Activated CD4-positive, alpha-beta T cell treated with anti-CD3 and anti-CD28 coated beads for 1 hour (primary cell): ENCODE measurements at places on chromosomes 2 and 18.

DNA sequence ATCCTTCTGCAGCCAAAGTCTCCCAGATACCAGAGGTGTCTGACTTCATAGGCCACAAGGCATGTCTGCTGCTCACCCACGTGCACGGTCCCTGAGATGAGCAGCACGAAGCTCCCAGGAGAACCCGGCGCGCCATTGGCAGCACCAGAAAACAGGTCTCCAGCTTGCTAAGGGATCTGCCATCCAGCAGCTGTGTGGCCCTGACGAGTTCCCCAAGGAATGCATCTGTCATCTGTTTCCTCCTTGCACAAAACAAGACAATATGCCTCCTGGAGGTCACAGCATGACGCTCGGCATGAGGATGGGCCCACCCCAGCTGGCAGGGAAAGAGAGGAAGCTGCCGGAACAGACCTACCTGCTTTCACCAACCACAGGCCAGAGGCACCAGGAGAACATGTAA, 29.2 kb downstream of the HS6ST1 start:
- no peak for DNase-seq

- no peak for DNase-seq
These were observed 258.1 kb upstream of the RAB12 start for GRCh38 chr18:8351161-8351560.

DNA sequence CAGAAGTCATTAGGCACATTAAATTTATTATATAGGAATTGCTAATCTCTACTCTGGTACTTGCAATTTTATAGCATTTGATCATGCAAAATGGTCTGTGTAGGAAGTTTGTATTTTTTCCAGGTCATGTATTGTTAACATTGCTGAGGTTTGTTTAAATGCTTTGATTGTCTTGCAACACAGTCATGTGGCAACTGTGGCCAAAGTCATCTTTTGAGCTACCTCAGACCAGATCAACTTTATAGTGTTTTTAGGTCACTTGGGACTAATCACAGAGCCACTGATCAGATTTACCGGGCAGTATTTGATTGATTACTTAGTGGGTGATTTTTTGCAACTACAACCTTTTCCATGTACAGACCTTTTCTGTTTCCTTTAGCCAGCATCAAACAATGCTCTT, 3.7 kb downstream of the SERPINB5 start:
- DNase-seq = no peak

- DNase-seq = no peak
These were observed 109.7 kb downstream of the NOL4 start for GRCh38 chr18:34114996-34115395.

DNA sequence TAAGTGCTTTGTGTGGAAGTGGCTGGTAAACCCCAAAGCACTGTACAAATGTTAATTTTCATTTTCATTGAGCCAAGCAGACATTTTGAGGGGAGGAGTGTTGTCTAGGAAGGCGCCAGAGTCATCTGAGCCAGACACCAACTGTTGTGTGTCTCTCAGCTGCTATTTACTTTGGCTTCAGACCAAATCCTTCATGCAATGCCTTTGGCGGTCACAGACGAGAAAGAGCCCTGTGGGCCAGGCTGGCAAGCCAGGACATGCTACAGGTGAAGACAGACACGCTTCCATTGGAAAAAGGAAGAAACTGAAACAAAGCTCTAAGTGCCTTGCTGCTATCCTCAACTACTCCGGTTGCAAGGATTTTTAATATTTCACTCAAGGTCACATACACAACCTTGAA, 115.4 kb upstream of the CDC42EP3 start:
- DNase-seq = no peak

DNA sequence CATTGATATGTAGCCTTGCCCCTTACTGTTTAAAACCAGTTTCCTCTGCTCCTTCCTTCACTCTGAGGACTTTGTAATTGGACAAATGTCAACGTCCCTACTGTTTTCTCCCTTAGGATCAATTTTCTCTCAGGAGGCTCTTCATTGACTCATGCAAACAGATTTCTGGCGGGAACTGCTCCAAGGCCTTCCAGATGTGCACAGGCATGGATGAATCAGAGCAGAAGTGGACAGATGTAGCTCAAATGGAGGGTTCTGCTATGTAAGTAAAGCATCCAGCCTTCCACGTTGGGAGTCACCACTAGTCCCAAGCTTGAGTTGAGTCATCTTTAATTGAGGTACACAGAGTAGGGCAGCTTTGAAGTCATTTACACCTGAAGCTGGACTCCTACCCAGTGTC, 34.1 kb upstream of the ZDBF2 start:
- DNase-seq = no peak

DNA sequence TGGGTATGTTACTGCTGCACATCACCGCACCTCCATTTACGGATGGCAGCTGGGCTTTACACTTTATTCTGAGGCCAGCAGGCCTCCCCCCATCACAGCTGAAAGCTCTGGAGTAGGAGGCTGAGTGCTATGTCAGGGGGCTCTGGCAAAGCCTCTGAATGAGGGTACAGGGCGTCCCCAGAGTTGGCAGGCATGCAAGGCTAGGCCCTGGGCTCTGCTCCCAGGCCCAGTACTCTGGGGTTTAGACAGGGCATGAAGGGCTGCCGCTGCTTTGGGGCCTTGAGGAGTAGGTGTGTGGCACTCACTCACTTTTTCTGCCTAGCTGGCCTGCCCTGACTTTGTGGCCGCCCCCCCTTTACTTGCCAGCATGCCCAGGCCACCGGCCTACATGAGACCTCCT, 90.8 kb downstream of the WDSUB1 start:
- no peak for DNase-seq

DNA sequence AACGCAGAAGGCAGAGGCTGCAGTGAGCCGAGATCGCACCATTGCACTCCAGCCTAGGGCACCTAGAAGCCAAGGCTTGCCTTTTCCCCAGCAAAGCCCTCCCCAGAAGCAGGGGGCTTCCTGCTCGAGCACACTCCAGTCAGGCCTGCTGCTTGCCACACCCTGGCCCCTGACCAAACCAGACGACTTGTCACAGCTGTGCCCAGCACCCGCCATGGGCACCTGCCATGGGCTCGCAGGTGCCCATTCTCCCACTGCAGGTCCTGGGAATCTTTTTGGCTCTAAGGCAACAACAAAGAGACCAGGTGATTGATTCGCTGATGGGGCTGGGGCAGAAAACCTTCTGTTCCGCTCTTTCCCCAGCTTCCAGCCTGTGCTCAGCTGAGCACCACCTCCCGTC, 4.9 kb downstream of the KCNK3 start:
- no peak for DNase-seq

- no peak for DNase-seq
These were observed 12.5 kb upstream of the ARMC9 start for GRCh38 chr2:231185886-231186285.

GRCh38 chr2:134261398-134262131, 7.7 kb downstream of the MGAT5 start:
- DNase-seq = no peak

- no peak for DNase-seq
These were observed 632.9 kb upstream of the CELF4 start for GRCh38 chr18:38198526-38198925.

DNA sequence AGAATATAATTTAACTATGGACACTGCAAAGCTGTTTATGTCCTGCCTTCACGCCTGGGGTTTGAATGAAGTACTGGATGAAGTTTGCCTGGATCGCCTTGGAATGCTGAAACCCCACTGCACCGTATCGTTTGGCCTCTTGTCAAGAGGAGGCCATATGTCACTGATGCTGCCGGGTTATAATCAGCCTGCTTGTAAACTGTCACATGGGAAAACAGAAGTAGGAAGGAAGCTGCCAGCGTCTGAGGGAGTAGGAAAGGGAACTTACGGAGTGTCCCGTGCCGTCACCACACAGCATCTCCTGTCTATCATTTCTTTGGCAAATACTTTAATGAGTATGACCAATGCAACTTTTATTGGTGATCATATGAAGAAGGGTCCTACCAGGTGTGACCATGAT, 105.8 kb downstream of the WDR7 start:
- DNase-seq = no peak

DNA sequence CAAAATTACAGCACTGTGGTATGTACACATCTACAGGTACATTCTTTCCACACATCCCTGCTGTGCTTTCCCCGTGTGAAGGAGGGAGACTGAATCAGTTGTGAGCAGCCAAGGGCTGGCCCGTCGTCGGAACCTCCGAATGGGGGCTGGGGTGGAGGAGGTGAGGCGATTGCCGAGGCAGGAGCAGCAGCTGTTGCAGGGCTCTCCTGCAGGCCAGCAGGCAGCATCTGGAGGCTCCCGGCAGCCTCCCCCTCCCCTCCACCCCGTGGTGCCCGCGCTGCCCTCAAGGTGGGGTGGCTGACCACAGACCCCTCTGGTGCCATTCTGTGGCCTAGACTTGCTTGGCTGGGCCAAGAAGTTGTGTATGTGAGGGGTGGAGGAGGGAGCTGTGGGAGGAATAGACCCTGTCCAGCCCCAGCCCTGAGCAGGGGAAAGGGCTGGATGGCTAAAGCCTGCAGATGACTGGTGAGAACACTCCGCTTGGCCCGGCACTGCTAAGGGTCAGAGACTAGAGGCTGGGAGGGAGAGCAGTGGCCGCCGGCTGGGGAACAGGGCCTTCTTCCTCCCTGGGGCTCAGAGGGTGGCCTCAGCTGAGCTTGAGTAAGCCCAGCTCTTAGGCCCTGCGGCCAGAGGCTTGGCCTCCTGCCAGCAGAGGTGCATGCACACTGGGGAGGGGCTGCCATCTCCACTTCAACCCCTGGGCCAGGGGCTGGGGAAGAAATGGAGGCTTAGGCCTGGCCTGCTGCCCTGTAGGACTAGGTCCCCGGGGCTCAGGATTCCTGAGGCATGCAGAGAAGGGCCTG, 7.6 kb downstream of the STAMBP start:
- DNase-seq = no peak

GRCh38 chr2:147511491-147511948, 333.3 kb upstream of the ACVR2A start:
- no peak for DNase-seq

- no peak for DNase-seq
These were observed 305.9 kb downstream of the ARHGAP15 start for GRCh38 chr2:143435131-143435530.

DNA sequence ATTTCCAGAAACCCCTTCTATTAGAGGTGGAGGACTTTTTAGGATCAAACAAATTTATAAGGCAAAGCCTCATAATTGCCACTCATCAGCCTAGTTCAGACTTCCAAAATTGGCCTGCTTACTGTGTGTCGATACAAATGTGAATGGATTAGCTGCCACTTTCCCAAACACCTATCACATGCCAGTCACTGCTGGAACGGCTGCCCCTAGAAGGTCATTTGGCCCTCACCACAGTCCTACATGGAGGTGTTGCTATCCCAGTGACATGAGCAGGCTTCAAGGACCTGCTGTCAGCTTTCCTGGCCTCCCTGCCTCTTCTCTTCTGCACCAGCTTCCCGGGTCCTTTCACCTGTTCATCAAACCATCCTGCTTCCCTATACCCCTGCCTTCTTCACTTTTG, 279.2 kb upstream of the SKOR2 start:
- DNase-seq = no peak

- no peak for DNase-seq
These were observed 7.0 kb upstream of the NUP35 start for GRCh38 chr2:183117226-183117625.

- DNase-seq = no peak
These were observed 373 bp downstream of the EIPR1 start for GRCh38 chr2:3377279-3377611.

DNA sequence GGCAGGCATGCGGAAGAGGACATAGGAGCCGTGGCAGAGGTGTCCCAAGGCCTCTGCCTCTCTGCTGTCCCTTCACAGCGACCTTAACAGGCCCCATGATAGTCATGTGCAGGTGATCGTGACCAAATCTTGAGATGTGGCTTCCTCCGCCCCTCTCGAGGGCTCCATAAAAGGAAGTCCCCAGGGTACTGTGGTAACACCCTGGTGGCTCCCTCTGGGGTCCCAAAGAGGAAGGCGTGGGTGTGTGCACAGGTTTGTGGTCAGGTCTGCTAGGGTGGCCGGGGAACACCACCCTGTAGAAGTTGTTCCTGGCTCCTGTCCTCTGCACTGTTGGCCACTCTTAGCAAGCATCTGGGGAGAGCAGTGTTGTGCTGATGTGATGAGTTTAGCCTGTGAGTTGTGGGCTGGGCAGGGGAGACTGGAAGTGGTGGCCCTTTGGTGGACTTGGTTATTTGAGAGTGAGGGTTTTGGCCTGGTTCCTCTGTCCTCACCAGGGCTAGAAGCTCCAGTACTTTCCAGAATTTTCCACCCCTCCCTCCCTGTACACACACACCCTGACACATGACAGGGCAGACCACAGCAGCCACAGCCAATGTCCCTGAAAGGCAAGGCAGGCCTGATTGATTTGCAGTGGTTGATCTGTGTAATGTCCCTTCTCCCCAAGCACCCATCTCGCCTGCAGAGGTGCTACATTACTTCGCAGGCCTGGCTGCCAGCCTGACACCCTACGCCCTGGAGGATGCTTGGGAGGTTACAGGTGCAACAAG, 68.9 kb upstream of the BOD1L2 start:
- DNase-seq = no peak

DNA sequence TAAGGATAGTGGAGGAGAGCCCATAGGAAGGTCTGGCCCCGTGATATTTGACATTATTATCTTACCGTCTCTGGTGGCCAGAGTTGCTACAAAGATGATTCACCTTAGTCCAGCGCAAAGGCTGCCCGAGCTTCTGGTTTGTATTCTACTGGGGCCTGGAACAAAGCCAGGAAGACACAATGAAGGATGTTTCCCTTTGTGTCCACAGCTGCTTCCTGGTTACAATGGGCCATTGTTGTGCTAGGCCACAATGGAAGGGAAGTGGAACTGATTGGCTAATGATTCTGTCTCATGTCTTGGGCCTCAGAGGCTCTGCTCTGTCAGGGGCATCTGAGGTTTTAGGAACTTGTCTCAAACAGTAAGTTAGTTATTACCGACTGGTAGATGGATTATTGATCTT, 132.2 kb downstream of the TDRD15 start:
- DNase-seq = no peak

- DNase-seq = no peak
These were observed 240.8 kb downstream of the DPP10 start for GRCh38 chr2:114683251-114683650.

GRCh38 chr2:122634256-122634655, 878.8 kb downstream of the TSN start:
- no peak for DNase-seq

DNA sequence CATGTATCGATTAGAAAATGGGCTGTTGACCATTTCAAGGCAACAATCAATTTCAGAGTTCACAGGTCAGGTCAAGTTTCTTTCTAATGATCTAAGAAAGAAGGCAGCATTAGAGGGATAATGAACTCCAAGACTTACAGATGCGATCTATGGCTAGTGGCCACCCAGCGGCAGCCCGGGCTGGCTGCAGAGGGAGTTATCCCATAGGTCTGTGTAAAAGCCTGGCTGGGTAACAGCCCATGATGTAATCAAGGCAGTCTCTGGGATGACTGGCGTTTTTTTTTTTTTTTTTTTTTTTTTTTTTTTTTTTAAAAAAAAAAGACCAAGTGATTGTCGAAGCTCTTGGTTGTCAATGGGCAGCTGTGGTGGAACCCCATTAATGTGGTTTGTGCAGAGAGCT, 171.1 kb upstream of the SKOR2 start:
- DNase-seq = no peak

- no peak for DNase-seq
These were observed 491.1 kb downstream of the NR4A2 start for GRCh38 chr2:155841442-155841841.
